Stimulated activated CD4-positive, alpha-beta T cell treated with anti-CD3 and anti-CD28 coated beads, Interleukin-4, amount 100 ng/mL, for 1 hour (primary cell): ENCODE measurements at places on chromosomes 5 and 9.

GRCh38 chr5:169290895-169291294 lies 10.0 kb downstream of the SLIT3 start:
- DNase-seq: no peak

GRCh38 chr9:112750764-112751055 lies 150 bp downstream of the SNX30 start:
- no peak for DNase-seq

GRCh38 chr9:117120061-117120460 lies 294.8 kb downstream of the ASTN2 start:
- DNase-seq: no peak

DNA sequence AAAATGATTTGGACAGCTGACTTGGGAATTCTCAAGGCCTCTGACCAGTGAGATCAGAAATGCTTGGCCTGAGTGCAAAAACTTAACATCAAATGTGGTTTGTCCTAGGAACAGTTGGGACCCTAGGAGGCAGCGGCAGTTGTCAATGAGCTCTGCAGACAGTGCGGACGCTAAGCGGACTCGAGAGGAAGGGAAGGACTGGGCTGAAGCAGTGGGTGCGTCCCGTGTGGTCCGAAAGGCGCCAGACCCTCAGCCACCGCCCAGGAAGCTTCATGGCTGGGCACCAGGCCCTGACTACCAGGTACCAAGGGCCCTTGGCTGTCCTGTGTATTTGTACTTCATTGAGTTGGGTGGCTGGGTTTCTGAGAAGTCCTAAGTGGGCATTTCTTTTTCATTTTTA lies 43.7 kb upstream of the POMT1 start:
- DNase-seq: no peak

DNA sequence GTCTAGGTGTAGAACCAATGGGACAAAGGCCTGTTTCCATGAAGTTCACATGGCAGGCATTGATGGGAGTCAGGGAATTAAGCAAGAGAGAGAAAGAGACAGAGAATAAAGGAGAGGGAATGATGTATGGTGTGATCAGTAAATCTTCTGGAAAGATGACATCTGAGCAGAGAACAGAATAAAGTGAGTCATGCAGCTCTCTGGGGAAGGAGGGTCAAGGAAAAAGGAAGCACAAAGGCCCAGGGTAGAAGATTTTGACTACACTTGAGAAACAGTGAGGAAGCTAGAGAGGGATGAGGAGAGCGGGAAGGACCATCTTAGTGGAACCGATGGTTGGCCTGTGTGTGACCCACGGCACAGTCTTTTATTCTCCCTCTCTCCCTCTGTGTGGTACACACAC lies 425.9 kb downstream of the SPOCK1 start:
- no peak for DNase-seq

- DNase-seq: no peak
These were observed 150.8 kb upstream of the RANBP3L start for GRCh38 chr5:36452424-36453006.

DNA sequence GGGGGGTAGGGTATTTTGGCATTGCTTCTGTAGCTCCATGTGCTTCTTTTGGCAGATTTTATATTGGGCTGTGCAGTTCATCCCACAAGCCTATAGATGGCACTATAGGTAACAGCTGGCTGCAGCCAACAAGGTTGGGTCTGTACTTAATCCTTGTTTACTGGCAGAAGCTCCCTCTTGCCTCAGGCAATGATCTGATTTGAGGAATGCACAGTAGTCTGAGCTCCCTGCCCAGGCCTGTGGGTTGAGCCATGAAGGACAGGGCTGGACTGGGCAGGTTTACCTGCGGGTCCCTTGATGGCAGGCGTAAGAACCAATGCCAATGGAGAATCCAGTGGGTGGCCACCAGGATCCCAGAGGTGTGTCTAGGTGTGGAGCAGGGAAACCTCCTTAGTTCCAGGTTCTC lies 11.7 kb upstream of the OR1J2 start:
- DNase-seq: no peak

DNA sequence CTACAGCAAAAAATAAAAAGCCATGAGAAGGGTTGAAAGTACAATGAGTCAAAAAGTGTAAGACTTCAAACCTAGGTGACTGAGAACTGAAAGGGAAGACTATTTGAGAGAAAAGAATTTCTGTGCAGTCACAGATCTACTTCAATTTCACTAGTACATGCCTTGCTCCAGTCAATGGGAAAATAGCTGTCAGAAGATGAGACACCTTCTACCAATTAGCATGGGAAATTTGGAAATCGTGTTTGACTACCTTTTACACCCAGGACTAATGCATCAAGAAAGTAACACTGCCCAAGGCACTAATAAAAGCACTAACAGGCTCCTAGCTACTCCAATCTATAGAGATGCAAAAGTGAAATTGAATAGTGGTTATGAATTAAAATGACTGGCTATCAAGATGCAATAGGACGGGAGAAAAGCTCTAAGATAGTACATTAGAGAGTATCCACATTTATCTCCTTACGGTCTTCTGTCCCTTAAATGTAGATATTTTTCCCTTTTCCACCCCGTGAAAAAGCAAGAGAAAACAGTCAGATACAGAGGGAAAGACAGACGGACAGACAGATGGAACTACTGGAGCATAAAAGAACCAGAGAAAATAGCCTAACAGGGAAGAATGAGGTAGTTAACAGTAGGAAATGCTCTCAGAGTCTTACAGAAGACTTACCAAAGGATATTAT lies 15.2 kb downstream of the ERP44 start:
- DNase-seq: no peak

DNA sequence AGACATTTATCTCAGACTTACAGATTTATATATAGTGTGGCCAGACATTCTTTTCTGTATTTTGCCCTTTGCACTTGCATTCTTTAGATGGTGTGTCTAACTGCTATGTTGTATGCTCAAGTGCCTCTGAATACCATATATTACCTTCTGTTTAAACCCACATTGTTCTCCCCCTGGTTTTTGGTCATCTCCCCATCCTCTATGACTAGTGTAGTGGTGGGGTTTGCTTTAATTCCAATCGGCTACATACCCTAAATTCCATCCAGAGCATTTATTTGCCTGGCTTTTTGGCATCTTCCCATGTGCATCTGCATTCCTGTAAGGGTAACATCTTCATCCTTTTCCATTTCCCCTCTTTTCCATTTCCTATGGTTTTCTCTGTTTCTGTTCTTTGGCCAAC lies 271.0 kb upstream of the SLC30A5 start:
- no peak for DNase-seq

DNA sequence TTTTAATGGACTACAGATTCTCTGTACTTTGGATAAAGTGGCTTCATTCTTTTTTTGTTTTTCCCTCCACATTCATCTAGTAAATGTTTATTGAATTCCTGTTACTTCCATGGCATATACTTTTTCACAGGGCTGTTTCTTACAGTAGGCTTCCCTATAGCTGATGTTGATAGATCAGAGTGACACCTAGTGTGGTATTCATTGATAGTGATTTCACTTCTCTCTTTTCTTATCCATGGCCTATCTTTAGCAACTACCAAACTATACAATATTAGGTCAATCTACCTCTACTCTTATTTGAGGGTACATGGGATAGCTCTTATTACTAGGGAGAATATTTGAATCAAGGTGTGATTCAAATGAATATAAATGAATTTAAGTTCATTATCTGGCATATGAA lies 35.8 kb downstream of the FSD1L start:
- no peak for DNase-seq

DNA sequence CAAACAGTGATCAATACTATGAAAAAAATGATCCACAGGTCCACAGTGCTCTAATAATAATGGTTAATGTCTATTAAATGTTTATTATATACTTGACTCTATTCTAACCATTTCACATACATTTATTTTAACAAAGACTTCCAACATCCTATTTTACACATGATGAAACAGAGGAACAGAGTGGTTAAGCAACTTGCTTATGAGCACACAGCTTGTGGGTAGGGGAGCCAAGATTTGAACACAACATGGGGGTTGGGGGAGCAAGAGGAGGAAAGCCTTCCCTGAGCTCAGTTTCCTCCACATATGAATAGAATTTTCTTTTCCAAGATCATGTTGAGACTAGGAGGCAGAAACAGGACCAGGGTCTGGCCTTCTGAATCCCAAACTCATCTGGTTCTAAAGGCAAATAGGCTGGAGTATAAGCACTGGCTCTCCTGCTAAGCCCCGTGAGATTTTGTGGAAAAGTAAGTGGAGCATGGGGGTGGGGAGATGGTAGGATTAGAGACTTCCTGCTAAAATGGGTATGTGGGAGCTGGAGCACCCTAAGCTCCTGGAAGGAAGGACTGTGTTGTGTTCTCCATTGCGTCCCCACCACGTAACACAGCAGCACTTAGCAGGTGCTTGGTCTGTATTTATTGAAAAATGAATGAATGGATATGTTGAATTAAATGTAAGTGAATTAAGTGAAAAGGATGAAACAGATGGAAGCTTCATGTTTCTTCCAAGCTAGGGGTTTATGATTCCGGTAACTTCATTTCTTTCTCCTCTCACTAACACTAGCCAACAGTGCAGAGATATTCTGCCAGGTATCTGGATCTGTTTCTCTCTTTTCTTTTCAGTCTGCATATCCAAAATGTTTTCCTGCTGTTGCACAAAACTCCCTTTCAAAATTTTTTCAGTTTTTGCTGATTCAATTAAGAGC lies 26.9 kb upstream of the GALNT10 start:
- no peak for DNase-seq

DNA sequence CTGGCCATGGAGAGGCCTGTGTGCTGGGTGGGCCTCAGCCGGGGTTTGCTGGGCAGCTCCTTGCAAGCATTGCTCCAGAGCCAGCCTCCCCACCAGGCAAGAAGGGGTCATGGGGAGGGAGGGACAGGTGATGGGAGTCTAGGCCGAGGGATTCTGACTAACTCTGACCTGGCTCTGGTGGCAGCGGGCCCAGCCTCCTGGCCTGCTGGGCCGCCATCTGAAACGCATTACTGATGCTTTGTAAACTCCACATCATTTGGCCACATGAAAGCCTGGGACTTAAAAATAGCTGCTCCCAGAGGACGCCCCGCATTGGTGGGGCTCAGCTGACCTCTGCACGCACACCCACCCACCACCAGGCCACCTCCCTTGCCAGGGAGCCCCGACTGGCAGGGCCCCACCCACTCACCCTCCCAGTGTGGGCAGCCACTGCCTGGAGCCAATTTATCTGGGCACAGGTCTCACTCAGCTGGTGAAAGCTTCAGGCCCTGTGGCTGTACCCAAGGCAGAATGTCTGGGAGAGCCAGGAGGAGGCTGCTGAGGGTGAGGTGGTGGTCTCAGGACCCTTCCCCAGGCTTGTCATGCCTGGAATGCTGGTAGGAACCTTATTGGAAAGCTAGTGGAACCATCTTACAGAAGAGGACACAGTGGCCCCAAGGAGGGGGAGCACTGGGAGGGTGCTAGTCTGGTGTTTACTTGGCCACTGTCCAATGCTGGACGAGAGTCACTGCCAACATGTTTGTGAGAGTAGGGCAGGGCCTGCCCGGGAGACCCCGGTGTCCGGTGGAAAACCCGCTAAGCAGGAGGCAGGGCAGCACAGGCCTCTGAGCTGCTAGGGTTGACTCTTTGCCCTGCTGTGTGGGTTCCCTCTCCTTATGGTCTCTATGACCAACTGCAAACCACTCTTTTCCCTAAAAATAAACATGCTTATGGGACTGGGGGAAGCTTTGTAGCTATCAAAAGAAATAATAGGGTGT lies 10.8 kb downstream of the TCF7 start:
- DNase-seq: no peak

DNA sequence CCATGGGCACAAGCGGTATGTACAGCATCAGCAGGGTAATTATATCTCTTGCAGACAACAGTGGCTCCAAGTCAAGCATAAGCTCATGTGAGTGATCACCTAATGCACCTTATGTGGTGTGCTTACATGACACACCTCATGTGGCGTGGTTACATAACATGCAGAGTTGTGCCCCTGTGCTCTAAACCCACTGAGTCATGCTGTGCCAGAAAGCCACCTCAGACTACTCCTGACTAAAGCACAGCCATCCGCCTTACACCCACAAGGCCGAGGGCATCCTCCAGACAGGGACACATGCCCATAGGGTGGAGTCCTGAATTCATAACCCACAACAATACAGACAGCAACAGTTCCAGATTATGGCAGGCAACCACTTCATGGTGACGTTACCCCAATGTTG lies 163.7 kb upstream of the SLC30A5 start:
- no peak for DNase-seq

DNA sequence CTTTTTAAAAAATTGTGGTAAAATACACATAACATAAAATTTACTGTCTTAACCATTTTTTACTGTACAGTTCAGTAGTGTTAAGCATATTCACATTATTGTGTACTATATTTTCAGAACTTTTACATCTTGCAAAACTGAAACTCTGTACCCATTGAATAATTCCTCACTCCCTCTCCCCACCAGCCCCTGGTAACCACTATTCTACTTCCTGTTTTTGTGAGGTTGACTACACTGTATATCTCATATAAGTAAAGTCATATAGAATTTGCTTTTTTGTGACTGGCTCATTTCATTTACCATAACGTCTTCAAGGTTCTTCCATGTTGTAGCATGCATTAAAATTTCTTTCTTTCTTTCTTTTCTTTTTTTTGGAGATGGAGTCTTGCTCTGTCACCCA lies 87.0 kb downstream of the LNPEP start:
- DNase-seq: no peak
